Vagina (tissue), 2 donors: ENCODE measurements at places on chromosomes 2 and 18. TPM values are rescaled to one million over a fixed set of nuclear protein-coding genes. Genes with fewer than 3 reads are reported as not detected.

Gene NEB
- total RNA-seq: 0.98 TPM

Gene CD8B2
- total RNA-seq: 0.74 TPM

Gene RFX8
- total RNA-seq: 1.2 TPM

Gene PDK1
- 17.7 TPM for total RNA-seq

Gene IL1F10
- not detected for total RNA-seq

Gene RGPD3
- 0.25 TPM for total RNA-seq

Gene MBP
- 33.6 TPM for total RNA-seq

Gene OSR1
- 5.9 TPM for total RNA-seq

Gene SULT6B1
- not detected for total RNA-seq

Gene IGFBP5
- 1,041 TPM for total RNA-seq

Gene ZNF514
- total RNA-seq: 14.0 TPM

Gene VWC2L
- not detected for total RNA-seq

Gene KCNG2
- total RNA-seq: not detected

Gene SP9
- not detected for total RNA-seq

Gene SSB
- 47.1 TPM for total RNA-seq

Gene ICA1L
- total RNA-seq: 21.6 TPM

Gene ELAC1
- 15.5 TPM for total RNA-seq

Gene SALL3
- total RNA-seq: 7.4 TPM

Gene BAZ2B
- 90.6 TPM for total RNA-seq

Gene ASPRV1
- 0.49 TPM for total RNA-seq

Gene VSNL1
- total RNA-seq: 19.2 TPM

Gene PLEK
- total RNA-seq: 4.4 TPM

Gene LOXHD1
- not detected for total RNA-seq

Gene DSC1
- 0.49 TPM for total RNA-seq

Gene ABCG8
- not detected for total RNA-seq

Gene CCBE1
- total RNA-seq: 2.9 TPM

Gene LYG2
- not detected for total RNA-seq

Gene TFCP2L1
- 32.7 TPM for total RNA-seq

Gene CSRNP3
- total RNA-seq: 2.7 TPM

Gene DSG4
- not detected for total RNA-seq

Gene TUBB8B
- 1.7 TPM for total RNA-seq

Gene ALK
- 0.74 TPM for total RNA-seq

Gene NT5C1B
- total RNA-seq: not detected

Gene CFAP210
- 0.49 TPM for total RNA-seq

Gene GKN2
- not detected for total RNA-seq

Gene GRP
- not detected for total RNA-seq

Gene CCDC142
- total RNA-seq: 41.3 TPM

Gene POTEI
- not detected for total RNA-seq

Gene TMEM214
- total RNA-seq: 53.3 TPM

Gene DNER
- total RNA-seq: 11.3 TPM

Gene MYCN
- 2.0 TPM for total RNA-seq

Gene CAVIN2
- 50.6 TPM for total RNA-seq

Gene FZD7
- total RNA-seq: 37.1 TPM

Gene ALPP
- total RNA-seq: not detected

Gene CD8B
- 10.6 TPM for total RNA-seq

Gene RRM2
- total RNA-seq: 11.0 TPM

Gene GCG
- not detected for total RNA-seq

Gene TMEM169
- not detected for total RNA-seq

Gene SOX11
- not detected for total RNA-seq

Gene CPLX4
- not detected for total RNA-seq
